ENCODE measurements at places on chromosomes 16 and 17. TPM values are rescaled to one million over a fixed set of nuclear protein-coding genes. Genes with fewer than 3 reads are reported as not detected.

MAF gene
- 84.3 TPM for total RNA-seq

KRTAP4-7 gene
- total RNA-seq, result not detected

ZNF652 gene
- 67.4 TPM for total RNA-seq

DNA sequence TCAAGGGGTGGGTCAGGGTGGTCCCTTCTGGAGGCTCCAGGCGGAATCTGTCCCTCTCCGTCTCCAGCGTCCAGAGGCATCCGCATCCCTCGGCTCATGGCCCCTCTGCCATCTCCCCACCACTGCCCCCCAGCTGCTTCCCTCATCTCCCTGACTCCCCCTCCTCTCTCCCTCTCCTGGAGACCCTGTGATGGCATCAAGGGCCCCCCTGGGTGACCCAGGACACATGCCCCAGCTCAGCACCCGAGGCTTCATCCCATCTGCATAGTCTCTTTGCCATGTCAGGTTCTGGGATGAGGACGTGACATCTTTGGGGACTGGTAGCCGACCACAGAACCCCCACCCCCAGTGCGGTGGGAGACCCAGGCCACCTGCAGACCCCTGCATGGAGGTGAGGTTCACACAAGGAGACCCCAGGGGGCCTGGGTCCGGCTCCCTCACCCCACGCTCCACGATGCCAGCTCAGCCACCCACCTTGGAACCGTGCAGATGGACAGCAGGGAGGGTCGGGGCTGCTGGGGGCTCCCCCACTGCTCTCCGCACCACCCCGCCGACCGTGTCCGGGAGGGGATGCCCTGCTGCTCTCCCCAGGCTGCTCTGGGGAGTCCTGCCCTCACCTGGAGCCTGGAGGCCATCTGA lies 3.8 kb downstream of the SECTM1 start:
- no peak for DNase-seq

DNA sequence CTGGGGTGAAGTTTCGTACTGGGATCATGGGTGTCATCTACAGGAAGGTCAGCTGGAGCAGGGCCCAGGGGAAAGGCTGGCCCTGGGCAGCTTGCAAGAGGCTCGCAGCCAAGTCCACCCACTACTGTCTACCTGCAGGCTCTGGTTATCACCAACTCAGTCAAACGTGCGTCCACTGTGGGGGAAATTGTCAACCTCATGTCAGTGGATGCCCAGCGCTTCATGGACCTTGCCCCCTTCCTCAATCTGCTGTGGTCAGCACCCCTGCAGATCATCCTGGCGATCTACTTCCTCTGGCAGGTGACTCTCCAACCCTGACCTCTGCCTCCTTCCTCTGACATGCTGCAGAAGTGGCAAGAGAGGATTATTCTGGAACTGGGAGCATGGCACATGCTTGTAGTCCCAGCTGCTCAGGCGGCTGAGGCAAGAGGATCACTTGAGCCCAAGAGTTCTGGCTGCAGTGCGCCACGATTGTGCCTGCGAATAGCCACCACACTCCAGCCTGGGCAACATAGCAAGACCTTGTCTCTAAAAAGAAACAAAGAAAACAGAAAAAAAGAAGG lies 29.2 kb downstream of the ABCC3 start:
- DNase-seq, result no peak

All from mucosa of gallbladder (tissue), 1 donor.